Stimulated activated CD8-positive, alpha-beta memory T cell treated with anti-CD3 and anti-CD28 coated beads, Interleukin-7, amount 100 ng/mL, for 1 hour (primary cell): ENCODE measurements at places on chromosomes 13 and 19.

DNA sequence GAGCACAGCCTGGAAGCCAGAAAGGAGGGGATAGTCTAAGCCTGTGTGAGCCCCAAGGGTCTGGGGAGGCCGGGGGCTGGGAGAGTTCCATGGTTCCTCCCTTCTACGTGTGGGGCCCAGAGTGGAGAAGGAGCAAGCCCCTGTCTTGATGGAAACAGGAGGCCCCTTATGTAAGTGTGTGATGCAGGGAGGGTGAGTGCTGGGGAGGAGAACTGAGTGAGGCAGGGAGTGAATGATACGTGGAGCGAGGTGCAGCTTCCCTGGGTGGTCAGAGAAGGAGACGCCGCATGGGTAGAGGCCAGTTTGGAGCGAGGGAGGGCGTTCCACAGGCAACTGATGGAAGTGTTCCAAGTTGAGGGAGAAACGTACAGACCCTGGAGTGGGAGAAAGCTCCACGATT lies 16.0 kb downstream of the MAG start:
- no peak for DNase-seq

DNA sequence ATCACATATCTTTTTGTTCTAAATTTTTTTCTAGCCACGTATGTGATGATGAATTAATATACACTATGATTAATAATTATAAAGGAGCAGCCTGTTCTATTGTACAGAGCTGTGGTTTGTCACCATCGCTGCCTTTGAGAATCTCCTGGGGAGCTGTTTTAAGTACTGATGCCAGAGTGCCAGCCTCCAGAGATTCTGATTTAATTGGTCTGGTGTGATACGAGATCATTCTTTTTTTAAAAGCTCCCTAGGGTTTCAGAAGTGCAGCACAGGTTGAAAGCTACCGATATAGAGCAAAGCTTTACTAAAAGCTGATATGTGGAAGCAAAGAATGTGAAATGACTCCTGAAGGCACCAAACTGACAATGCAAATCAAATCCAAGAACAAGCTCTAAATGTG lies 314.7 kb downstream of the ITGBL1 start:
- DNase-seq, result no peak

DNA sequence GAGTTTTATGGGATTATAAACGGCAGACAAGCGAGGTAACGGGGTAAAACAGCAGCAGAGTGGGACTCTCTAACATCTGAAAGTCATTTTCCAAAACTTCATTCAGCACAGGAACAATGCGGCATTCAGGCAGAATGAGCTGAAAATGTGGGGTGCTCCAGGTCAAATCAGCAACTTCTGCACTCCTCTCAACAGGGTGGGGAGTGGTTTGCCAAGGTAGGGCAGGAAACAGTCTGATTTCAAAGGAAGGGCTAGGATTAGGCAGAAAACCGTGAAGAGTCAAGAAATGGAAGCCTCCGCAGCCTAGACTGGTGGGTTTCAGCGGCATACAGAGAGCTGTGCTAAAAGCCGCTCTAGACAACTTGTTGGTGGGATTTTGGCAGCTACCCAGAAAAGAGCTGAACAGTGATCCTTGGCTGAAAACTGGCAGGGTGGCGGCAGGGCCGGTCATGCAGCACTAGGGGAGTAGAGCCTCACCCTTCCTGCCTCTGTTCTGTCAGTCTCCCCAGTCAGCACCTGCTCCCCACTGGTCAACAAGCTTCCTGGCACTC lies 154.2 kb upstream of the KLF12 start:
- DNase-seq, result no peak

DNA sequence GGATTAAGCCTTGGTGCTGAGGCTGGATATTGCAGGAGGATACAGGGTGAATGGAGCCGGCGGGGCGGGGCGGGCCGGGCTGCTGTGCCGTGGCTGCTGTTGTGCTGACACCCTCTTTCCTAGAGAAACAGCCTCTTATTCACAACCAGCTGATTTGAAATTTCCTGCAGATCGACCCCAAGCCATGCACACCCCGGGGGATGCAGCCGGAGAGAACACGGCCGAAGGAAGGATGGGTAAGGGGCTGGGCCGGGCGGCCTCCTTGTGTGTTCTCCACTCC lies 11.1 kb downstream of the DAZAP1 start:
- no peak for DNase-seq

DNA sequence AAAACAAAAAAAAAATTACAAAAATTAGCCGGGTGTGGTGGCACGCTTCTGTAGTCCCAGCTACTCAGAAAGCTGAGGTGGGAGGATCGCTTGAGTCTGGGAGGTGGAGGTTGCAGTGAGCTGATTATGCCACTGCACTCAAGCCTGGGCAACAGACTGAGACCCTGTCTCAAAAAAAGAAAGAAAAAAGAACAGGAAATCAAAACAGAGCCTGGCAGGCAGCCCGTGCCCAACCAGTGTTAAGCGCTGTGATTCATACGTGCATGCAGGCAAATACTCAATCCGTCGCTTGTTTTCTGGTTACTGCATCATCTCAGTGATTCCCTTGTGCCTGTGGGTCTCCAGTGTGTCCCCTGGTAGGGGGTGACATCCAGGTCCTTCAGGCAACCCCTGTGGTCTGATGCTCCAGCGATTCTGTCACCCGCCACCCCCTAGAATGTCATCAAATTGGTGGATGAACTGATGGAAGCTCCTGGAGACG lies 18.1 kb downstream of the DDX39A start:
- DNase-seq, result no peak

DNA sequence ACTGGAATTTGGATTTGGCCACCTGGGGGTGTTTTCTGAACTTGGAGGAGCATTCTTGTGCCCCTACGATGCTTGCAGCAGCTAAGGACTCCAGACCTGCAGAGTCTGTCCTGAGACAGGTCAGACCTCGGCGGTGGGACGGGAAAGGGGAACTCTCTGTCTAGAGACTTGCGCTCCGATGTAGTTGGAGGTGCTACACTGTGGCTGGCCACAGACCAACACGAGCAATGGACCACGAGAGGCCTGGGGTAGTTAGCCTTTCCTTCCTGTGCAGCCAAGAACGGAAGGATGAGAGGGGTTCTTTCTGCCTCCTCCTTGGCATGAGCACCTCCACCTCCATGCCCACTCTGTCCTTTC lies 5.9 kb upstream of the GRAMD1A start:
- DNase-seq, result no peak

GRCh38 chr13:114211446-114212157 lies 23.1 kb upstream of the CDC16 start:
- no peak for DNase-seq

DNA sequence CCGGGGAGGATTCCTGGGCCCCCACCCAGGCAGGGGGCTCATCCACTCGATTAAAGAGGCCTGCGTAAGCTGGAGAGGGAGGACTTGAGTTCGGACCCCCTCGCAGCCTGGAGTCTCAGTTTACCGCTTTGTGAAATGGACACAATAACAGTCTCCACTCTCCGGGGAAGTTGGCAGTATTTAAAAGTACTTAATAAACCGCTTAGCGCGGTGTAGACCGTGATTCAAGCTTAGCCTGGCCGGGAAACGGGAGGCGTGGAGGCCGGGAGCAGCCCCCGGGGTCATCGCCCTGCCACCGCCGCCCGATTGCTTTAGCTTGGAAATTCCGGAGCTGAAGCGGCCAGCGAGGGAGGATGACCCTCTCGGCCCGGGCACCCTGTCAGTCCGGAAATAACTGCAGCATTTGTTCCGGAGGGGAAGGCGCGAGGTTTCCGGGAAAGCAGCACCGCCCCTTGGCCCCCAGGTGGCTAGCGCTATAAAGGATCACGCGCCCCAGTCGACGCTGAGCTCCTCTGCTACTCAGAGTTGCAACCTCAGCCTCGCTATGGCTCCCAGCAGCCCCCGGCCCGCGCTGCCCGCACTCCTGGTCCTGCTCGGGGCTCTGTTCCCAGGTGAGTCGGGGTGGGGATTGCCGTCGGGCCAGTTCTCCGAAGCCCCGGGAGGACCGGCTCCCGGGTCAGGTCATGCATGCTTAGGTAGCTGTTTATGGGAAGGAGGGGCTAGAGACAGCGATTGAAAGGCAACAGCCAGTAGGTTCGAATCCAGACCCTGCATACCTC lies at the start of gene ICAM1:
Gene ICAM1, plus strand, starts transcription at position 505 of the 779 bp plus-strand sequence. Its CDS starts 40 bp downstream, at position 545.
- DNase-seq, result peak; percentile 58

GRCh38 chr19:14943601-14944000 lies 2.3 kb downstream of the OR7C2 start:
- no peak for DNase-seq
